Stimulated activated CD4-positive, alpha-beta T cell treated with anti-CD3 and anti-CD28 coated beads, Interleukin-15, amount 100 ng/mL, for 24 hours (primary cell): ENCODE measurements at places on chromosomes 6 and 20.
A peak's percentile ranks its signal among the peaks of the same experiment; 100 is the strongest.

DNA sequence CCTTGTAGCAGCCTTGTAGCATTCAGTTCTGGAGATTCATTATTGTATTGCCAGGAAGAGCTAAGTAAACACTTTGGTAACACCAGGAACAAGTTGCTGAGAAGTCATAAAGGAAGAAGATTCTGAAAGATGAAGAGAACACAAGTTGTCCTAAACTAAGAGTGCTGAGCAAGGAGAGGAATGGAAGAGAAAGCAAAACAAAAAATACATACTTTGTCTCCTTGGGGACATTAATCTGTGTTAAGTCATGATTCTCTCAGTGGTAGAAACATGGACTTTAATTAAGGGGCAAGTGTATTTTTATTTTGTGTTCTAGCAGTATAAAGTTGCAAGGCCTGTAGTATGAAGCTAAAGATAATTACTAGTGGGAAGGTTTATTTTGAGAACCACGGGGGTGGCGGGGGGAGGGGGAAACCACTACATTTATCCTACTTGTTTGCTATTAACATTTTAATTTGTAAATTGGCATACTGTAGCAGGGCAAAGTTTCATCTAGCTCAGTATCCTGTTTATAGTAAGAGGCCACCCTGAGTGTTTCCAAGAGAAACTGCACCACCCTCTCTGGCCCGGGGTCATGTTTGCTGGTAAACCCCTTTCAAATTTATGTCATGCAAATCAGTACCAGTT lies 463.0 kb downstream of the CDKAL1 start:
- no peak for DNase-seq

- no peak for DNase-seq
These were observed 13.1 kb downstream of the FUCA2 start for GRCh38 chr6:143498428-143498827.

DNA sequence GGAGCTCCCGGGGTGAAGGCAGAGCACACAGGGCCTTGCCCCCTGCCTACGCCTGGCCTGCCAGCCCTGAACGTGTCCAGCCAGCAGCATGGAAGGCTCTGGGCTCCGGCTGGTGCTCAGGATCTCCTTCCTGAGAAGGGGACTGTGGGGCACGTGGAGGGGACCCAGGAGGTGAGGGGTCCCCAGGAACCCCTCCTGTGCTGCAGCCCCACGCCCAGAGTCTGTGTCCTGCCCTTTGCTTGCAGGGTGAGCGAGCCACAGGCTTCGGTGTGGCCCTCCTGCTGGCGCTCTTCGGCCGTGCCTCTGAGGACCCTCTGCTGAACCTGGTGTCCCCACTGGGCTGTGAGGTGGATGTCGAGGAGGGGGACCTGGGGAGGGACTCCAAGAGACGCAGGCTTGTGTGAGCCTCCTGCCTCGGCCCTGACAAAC lies 22.3 kb downstream of the NPEPL1 start:
- no peak for DNase-seq

DNA sequence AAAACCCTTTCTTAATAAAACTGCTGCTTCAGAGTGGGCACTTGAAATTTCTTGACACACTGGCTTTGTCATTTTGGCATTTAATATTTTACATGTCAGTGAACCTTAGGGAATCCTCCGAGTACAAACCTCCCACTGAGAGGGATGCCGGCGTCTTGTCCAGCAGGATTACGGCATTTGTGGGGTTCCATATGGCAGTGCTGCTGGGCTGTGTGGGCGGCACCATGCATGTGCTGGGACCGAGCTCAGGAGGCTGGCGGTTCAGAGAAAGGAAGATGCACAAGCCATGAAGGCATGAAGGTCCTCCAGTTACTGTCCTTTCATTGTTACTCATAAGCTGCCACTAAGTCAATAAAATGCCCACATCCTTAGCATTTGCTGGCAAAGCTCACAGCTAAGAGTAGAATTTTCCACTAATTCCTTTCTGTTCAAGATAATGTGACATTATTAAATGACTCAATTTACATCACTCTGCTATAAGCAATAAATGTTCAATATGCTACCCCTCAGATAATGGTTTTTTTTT lies 61.4 kb downstream of the LY86 start:
- DNase-seq, result no peak

DNA sequence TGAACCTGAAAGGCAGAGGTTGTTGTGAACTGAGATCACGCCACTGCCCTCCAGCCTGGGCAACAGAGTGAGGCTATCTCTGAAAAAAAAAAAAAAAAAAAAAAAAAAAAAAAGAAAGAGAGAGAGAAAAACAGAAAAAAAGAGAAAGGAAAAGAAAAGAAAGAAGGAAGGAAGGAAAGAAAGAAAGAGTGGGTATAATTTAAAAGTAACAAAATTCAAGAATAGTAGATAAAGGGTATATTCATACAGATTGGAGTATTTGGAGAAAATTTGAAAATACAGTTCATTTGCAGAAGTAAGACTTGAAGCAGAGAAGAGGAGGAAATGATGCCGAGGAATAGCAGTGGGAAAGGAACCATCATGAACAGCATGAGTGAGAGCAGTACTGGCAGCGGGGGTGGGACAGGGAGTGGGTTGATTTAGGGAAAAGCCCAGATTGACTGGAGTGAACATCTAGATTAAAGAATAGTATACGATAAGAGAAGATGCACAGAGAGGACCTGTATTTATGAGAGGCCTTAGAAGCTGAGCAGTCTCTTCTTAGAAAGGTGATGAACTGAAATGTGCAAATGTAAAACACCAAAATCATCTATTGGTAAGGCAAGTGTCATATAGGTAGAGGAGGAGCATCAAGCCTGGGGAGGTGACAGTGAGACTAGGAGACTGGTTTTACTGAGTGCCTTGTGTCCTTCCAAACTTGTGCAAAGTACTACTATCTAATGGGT lies 17.8 kb upstream of the HLA-DRB1 start:
- no peak for DNase-seq

DNA sequence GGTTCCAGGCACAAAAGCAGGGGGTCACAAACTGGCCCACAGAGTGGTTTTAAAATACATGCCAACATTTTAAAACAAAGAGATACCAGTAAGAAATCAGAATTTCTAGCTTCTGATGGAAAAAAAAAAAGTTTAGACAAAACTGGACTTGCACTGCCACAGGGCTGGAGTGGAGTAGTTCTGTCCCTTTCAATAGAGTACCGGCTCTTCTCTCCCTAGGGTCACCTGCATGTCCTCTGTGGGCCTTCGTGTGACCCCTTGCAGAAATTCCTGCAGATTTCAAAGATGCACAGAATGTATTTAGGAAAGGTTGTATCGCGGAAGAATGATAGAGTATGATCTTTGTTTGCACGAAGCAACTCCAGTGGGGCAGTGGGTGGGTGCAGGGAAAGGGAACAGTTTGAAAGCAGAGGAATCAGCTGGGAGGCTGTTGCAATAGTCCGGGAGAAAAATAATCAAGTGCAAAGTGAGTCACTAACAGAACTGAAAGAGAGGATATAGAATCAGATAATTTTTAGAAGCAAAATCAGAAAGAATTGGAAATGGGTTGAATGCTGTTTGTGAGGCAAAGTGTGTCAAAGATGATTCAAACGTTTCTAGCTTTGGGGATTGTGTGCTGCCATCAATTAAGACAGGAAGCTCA lies 97.3 kb upstream of the STXBP5 start:
- DNase-seq, result no peak

GRCh38 chr6:83341765-83342164 lies 89.1 kb downstream of the ME1 start:
- no peak for DNase-seq

DNA sequence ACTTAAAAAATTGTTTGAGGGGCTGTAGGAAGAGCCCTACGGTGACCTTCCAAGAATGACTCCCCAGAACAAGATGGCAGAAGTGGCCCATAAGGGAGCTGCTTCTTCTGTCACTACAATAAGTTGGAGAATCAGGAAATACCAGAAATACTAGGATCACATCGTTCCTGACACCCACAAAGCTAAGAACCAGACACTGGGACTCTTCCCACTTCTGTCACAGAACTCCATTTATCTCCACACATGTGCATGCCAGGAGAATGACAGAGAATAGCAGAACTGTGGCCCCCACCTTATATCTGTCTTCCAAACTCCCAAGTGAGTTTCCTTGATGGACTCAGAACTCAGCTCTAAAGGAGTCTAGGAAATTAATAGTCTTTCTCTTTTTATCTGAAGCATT lies 54.6 kb upstream of the UBR2 start:
- no peak for DNase-seq

- DNase-seq, result no peak
These were observed 30.8 kb upstream of the FILIP1 start for GRCh38 chr6:75524322-75524972.

GRCh38 chr6:166715992-166716391 lies 88.9 kb upstream of the RPS6KA2 start:
- no peak for DNase-seq

- DNase-seq, result peak; percentile 38
These were observed at the start of gene RSPO3 for GRCh38 chr6:127118298-127119101. TSS of gene RSPO3 (plus strand) at chr6:127118671. CDS start at chr6:127119193, 522 bp downstream.

DNA sequence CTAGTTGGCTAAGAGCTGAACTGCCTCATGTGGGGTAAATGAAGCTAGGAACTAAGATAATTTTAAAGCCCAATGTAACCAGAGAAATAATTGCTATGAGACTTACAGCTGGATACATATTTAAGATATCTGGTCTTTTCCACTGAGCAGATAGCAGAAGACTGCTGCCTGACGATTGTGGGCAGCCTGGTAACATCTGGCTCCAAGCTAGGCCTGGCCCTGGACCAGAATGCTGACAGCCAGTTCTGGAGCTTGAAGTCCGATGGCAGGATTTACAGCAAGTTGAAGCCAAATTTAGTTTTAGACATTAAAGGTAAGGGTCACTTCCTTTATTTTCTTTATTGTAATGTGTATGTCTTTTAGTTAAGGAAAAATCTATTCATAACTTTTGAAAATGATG lies 65.7 kb downstream of the RTN4IP1 start:
- no peak for DNase-seq

DNA sequence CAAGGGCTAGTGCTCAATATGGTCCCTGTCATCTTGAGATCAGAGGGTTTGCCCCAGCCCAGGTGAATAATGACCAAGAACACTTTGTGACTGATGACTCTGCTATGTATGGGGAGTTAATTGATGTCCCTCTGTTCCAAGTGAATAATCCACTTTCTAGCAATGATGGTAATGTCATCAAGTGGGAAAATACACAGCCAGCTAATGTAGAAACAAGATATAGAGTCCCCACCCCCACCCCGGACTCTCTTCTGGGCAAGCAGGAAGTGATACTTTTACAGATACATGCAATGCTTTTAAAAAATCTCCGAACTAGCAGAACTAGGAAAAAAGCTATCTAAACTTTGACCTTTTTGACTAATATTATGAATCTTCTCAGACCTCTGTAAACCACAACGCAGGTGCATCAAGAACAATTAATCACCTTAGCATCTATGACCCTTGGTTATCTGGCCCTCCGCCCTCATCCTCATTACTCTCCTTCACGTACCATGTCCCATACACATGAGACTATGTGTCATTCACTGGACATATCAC lies 30.5 kb downstream of the CNR1 start:
- no peak for DNase-seq

DNA sequence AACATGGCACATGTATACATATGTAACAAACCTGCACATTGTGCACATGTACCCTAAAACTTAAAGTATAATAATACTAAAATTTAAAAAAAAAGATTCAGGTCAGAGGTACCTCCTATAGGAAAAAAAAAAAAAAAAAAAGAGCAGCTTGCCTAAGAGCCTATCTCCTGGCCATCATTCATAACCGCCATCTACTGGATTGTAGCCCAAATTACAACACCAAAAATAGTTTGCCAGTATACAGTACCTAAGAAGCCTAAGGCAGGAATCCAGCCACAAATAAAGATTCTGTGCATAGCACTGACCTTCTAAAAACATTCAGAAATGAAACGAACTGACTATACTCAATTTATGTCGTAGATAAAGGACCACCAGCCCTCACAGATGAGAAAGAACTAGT lies 438.4 kb upstream of the ADGRB3 start:
- no peak for DNase-seq

GRCh38 chr6:20246125-20246524 lies 33.9 kb upstream of the MBOAT1 start:
- DNase-seq, result no peak

DNA sequence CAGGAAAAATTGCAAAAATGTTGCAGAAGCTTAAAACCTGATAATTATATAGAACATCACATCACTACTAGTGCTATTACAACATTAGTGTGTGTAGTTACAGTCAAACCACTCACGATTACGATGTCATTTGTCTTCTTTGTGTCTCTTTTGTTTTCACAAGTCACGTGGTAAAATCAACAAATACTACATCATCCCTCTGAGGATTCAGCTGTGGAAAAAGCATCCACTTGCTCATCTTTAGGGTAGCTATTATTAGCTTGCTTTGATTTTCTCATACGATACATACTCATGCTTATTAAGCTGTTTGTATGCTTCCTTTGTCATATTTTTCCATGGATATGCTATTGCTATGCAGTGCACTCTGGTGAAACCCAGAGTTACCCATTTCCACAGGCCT lies 22.2 kb upstream of the ATXN1 start:
- DNase-seq, result no peak

GRCh38 chr20:52941808-52942207 lies 30.4 kb upstream of the TSHZ2 start:
- DNase-seq, result no peak

DNA sequence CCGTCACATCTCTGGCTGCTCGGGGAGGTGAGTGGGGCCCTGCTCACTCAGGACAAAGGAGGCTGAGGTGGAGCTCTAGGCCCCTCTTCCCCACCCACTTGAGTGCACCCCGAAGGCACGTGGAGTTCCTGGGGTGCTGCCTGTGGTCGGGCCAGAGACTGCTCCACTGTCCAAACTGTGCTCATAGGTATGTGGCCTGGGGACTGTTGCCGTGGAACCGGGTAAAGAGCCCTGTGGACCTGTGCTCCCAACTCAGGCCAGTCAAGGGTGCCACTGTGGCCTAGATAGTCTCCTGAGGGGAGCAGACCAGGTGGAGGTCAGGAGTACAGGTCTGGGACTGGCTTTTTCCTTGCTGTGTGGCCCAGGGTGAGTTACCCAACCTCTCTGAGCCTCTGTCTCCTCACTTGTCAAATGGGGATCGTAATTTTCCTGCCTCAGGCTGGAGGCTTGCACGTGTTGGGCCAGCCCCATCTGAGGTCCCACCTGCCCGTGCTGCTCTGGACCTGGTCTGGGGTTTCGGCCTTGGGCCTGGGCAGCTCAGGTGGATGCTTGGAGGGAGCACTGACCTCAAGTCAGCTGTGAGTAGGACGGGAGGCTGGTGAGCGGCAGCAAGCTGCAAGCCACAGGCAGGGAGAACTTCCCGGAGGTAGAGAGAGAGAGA lies 12.4 kb upstream of the NPBWR2 start:
- DNase-seq, result no peak

DNA sequence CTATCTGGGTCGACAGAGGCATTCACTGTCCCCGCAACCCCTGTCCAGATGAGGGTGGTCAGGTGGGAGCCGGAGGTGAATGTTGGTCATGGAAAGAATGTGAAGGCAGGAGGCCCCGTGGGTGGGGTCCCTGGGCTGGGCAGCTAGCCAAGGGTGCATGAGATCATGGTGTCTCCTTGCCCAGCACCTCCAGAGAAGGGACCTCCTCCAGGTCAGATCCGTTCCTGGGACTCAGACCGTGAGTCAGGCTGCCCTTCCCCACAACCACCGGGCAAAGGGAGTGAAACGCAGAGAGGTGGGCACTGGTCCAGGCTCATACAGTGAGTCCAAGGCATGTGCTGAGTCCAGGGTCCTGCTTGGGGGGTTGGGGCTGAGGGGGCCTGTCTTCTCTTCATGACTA lies 3.5 kb downstream of the FOXS1 start:
- DNase-seq, result no peak
